A549 treated with Hydrocortisone at 1 μM for 4 hours (cell line): ENCODE measurements at places on chromosomes 3 and 15. TPM values are rescaled to one million over a fixed set of nuclear protein-coding genes. Genes with fewer than 3 reads are reported as not detected.

The SAMMSON gene
- total RNA-seq: not detected in 5 replicates

The LRRIQ4 gene
- total RNA-seq: not detected in 5 replicates

The CKMT1A gene
- 1.7 to 2.8 TPM (median 2.7 TPM) in 5 replicates for total RNA-seq

The P2RY14 gene
- not detected in 5 replicates for total RNA-seq

The C15orf62 gene
- total RNA-seq: 0.06 to 0.13 TPM (median 0.10 TPM) in 3 of 5 replicates, not detected in the others

The PLA2G4E gene
- total RNA-seq: 0.03 TPM in 1 of 5 replicates, not detected in the others

The MB21D2 gene
- 4.1 to 6.0 TPM (median 4.9 TPM) in 5 replicates for total RNA-seq

The GOLGA6A gene
- total RNA-seq: 0.03 to 0.13 TPM (median 0.12 TPM) in 4 of 5 replicates, not detected in the other

The FEZF2 gene
- not detected in 5 replicates for total RNA-seq

The TMEM108 gene
- not detected in 5 replicates for total RNA-seq

The UPK1B gene
- 9.6 to 14.3 TPM (median 11.9 TPM) in 5 replicates for total RNA-seq

The POPDC2 gene
- total RNA-seq: 0.10 to 0.82 TPM (median 0.36 TPM) in 5 replicates

The HYAL1 gene
- total RNA-seq: 0.30 to 0.69 TPM (median 0.47 TPM) in 5 replicates

The KBTBD12 gene
- total RNA-seq: not detected in 5 replicates

The MCTP2 gene
- total RNA-seq: not detected in 5 replicates

The MBNL1 gene
- total RNA-seq: 45.8 to 90.5 TPM (median 67.7 TPM) in 5 replicates

The CCDC33 gene
- total RNA-seq: 6.6 to 8.1 TPM (median 7.3 TPM) in 5 replicates

The PATL2 gene
- total RNA-seq: 0.11 to 0.23 TPM (median 0.17 TPM) in 4 of 5 replicates, not detected in the other

The SLC12A1 gene
- not detected in 5 replicates for total RNA-seq

The CCRL2 gene
- total RNA-seq: 0.07 to 0.10 TPM (median 0.09 TPM) in 3 of 5 replicates, not detected in the others

The PAQR5 gene
- total RNA-seq: 81.6 to 103 TPM (median 94.1 TPM) in 5 replicates

The MAGI1 gene
- 3.1 to 4.6 TPM (median 4.0 TPM) in 5 replicates for total RNA-seq

The SCAANT1 gene
- total RNA-seq: not detected in 5 replicates

The ALDH1A3 gene
- 14.5 to 24.0 TPM (median 16.4 TPM) in 5 replicates for total RNA-seq

The CHST13 gene
- 0.28 to 1.1 TPM (median 0.83 TPM) in 5 replicates for total RNA-seq

The MESP2 gene
- total RNA-seq: 0.24 to 0.84 TPM (median 0.48 TPM) in 5 replicates

The PCOLCE2 gene
- total RNA-seq: 23.6 to 34.5 TPM (median 24.0 TPM) in 5 replicates

The WDR93 gene
- 0.10 to 0.24 TPM (median 0.16 TPM) in 5 replicates for total RNA-seq

The DTWD1 gene
- 18.1 to 23.5 TPM (median 20.0 TPM) in 5 replicates for total RNA-seq

The CHRFAM7A gene
- total RNA-seq: 5.2 to 7.9 TPM (median 7.1 TPM) in 5 replicates

The IGSF10 gene
- 0.30 to 0.54 TPM (median 0.47 TPM) in 5 replicates for total RNA-seq

The GRAMD2A gene
- total RNA-seq: 0.07 to 0.31 TPM (median 0.16 TPM) in 5 replicates

The CTXN2 gene
- 0.03 to 0.07 TPM in 2 of 5 replicates, not detected in the others for total RNA-seq

The BFSP2 gene
- total RNA-seq: not detected in 5 replicates

The TMEM42 gene
- total RNA-seq: 8.2 to 12.2 TPM (median 11.4 TPM) in 5 replicates

The GREM1 gene
- 3.2 to 9.3 TPM (median 4.9 TPM) in 5 replicates for total RNA-seq

The MITF gene
- total RNA-seq: 4.9 to 7.2 TPM (median 6.4 TPM) in 5 replicates

The PLA1A gene
- 0.25 to 0.51 TPM (median 0.43 TPM) in 5 replicates for total RNA-seq

The GOLGA6B gene
- total RNA-seq: 0.06 to 0.09 TPM in 2 of 5 replicates, not detected in the others

The SAXO2 gene
- total RNA-seq: 1.8 to 2.4 TPM (median 2.1 TPM) in 5 replicates

The CLDN1 gene
- 17.1 to 21.7 TPM (median 19.6 TPM) in 5 replicates for total RNA-seq

The SLC41A3 gene
- 24.5 to 29.3 TPM (median 25.6 TPM) in 5 replicates for total RNA-seq

The THOC7 gene
- total RNA-seq: 56.5 to 68.8 TPM (median 61.5 TPM) in 5 replicates

The CEMIP gene
- 1.0 to 1.6 TPM (median 1.2 TPM) in 5 replicates for total RNA-seq

The ACKR4 gene
- not detected in 5 replicates for total RNA-seq

The CCR3 gene
- not detected in 5 replicates for total RNA-seq

The SH2D7 gene
- total RNA-seq: not detected in 5 replicates

The TOPAZ1 gene
- total RNA-seq: not detected in 5 replicates

The CHRD gene
- total RNA-seq: 0.14 to 0.35 TPM (median 0.24 TPM) in 5 replicates

The THUMPD3 gene
- 50.9 to 72.0 TPM (median 55.9 TPM) in 5 replicates for total RNA-seq
